ENCODE measurements at places on chromosomes 4 and X.

DNA sequence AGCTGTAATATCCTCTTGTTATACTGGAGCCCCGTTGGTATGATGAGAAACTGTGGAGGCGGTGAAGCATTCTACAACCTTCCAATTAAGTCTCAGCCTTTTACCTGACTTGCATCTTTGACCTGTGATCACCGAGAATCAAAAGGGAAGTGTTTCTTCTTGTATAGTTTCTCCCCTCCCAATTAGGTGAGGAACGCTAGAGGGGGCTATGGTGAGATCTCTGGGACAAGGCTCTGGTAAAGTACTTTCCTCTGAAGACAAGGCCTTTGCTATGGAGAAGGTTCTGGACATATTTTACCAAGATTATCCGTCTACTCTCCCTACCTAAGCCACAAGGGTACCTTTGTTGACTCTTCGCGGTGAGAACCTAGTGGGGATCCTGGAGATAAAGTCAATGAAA, 111.3 kb downstream of the CBLL2 start:
- no peak for DNase-seq

- DNase-seq = peak; percentile 2
Observed at GRCh38 chrX:121308276-121308805, 260.9 kb downstream of the GLUD2 start.

- no peak for DNase-seq
Observed at GRCh38 chr4:184064877-184065276, 152.8 kb downstream of the ENPP6 start.

- DNase-seq = no peak
Observed at GRCh38 chrX:130330146-130330545, 9.6 kb upstream of the SLC25A14 start.

GRCh38 chrX:48505481-48505880, 3.3 kb upstream of the PORCN start:
- DNase-seq = no peak

All from anterior cingulate cortex (tissue), 58 donors.